CD4-positive, alpha-beta T cell (primary cell): ENCODE measurements at places on chromosomes 4 and X. TPM values are rescaled to one million over a fixed set of nuclear protein-coding genes. Genes with fewer than 3 reads are reported as not detected.

Gene LRP2BP
- 2.7 TPM for total RNA-seq

Gene MAGEA2
- not detected for total RNA-seq

Gene SPP1
- not detected for total RNA-seq

Gene PALLD
- total RNA-seq: 0.49 TPM

Gene HPSE
- 2.1 TPM for total RNA-seq

Gene RASL11B
- 0.31 TPM for total RNA-seq

Gene NUP62CL
- 0.74 TPM for total RNA-seq

Gene TACR3
- not detected for total RNA-seq
